Right renal pelvis (tissue), 4 donors: ENCODE measurements at places on chromosomes 12 and 14.

GRCh38 chr12:71972441-71973074 lies 33.9 kb downstream of the TPH2 start:
- DNase-seq = no peak

GRCh38 chr12:20368114-20368650 lies at the start of gene PDE3A:
Gene PDE3A, plus strand, starts transcription at chr12:20368537. Its CDS starts 748 bp downstream, at chr12:20369285.
- peak; percentile 74 for DNase-seq

GRCh38 chr12:105674871-105675699 lies 344.6 kb downstream of the C12orf75 start:
- no peak for DNase-seq

- DNase-seq = peak; percentile 8
These were observed 148.1 kb upstream of the NRXN3 start for GRCh38 chr14:78022059-78022458.

DNA sequence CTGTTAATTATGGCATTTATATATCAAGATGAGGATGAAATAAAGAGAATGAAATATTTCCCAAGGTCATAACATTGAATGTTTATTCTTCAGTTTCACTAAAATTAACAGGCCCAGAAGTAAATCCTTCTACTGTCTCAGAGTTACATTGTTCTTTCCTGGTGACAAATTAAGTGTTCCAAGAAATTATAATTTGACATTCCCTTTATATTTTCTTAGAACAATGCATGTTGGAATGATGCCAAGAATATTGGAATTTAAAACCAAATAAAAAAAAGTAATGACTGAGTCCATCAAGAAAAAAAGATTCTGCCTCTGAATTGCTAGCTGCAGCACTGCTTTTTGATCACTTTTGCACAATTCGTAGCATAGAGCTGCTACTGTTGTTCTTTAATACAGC lies 152.1 kb downstream of the METTL25 start:
- DNase-seq = no peak

GRCh38 chr12:49864798-49865090 lies 21.8 kb upstream of the BCDIN3D start:
- DNase-seq = no peak

DNA sequence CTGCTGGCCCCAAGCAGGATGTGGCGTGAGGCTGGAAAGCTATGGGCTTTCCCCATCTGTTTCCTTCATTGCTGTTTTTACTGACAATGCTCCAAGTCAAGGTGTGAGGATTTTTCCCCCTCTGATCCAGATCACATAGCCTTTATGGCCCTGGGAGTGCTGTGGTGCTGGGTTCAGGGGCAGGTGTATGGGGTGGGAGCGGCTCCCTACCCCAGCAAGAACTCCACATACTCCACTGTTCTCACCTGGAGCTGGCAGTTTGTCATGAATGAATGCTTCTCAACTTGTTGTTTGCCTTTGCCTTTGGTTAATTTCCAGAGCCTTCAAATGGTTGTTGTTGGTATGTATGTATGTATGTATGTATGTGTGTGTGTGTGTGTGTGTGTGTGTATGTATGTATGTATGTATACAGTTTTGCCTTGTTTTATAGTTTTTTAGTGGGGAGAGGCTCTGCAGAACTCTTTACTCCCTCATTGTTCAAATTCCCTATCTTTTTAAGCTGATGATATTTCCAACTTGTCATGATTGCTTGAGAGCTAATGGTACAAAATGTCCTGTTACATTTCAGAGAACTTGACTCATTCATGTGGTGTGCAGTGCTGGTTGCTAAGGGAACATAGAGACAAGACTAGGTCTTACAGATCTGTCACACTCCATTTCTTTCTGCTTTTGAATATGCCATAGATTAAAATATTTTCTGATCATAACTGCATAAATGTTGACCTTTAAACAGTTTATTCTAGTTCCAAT lies 36.6 kb upstream of the ASPG start:
- no peak for DNase-seq

- DNase-seq = no peak
These were observed 2.9 kb downstream of the ULK1 start for GRCh38 chr12:131897276-131897675.

GRCh38 chr12:46377678-46378077 lies 5.1 kb upstream of the SLC38A2 start:
- no peak for DNase-seq

DNA sequence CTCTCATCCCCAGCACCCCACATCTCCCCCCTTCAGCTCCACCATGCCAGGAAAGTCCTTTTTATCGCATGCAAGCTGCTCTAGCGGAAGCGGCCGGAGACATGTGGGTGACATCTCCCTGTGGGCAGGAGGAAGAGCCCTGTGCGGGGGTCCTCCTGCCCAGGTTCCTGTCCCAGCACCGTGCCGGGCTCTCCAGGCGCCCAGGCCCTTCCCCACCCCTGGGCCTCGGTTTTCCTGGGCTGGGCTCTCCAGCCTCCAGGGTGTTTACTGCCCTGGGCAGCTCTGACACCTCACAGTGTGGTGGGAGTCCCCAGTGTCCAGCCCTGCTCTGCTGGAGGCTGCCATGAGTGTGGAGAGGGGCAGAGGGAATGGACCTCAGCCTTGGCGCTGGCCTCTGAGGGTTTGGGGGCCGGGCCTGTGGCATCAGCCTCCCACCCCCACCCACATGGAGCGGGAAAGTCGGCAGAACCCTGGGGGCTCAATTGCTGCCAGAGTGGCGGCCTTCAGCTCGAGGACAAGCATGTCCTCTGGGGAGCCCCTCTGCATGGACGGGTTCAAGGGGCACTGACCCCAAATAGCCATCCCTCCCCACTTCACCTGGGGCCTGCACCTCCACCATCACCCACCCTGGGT lies 16.9 kb downstream of the ASPG start:
- no peak for DNase-seq

- DNase-seq = no peak
These were observed 155.8 kb upstream of the PKP2 start for GRCh38 chr12:33052141-33053051.

- no peak for DNase-seq
These were observed 63.4 kb downstream of the GALNT4 start for GRCh38 chr12:89461190-89461589.

DNA sequence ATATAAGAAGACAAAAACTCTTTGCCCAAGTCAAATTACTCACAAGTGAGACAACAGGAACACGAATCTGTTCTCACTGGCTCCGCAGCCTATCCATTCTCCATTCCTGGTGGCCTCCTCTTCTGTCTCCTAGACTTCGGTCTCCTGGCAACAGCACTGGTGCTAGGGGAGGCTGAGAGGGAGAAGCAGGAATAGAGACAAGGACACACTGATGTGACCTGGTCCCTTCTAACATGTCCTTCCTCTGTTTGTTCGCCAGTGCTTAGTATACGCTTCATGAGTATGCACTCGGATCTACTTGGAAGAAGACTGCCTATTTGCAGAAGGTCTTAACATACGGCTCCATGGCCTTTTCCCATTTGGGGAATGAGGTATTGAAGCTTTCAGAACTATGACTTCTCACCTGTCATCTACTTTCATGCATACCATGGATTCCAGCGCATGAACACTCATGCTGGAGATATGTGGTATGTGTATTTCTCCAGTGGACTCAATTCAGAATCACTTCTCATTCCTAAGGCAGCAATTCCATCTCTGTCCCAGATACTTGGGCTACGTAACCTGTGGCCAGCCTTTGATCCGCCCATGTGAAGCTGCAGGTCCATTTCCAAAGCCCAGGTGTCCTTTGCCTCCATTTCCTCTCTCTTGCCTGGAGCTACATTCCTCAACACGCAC lies 33.9 kb downstream of the BHLHE41 start:
- no peak for DNase-seq
